Stimulated activated CD4-positive, alpha-beta T cell treated with anti-CD3 and anti-CD28 coated beads, Interleukin-15, amount 100 ng/mL, for 24 hours (primary cell): ENCODE measurements at places on chromosomes 6 and 20.

- DNase-seq: no peak
Measured at GRCh38 chr6:17297271-17298080, 16.3 kb downstream of the RBM24 start.

GRCh38 chr6:10175362-10175761, 239.5 kb downstream of the TFAP2A start:
- DNase-seq: no peak

GRCh38 chr6:128508588-128509296, 11.7 kb downstream of the PTPRK start:
- no peak for DNase-seq

GRCh38 chr6:158233214-158233795, 65.2 kb downstream of the GTF2H5 start:
- no peak for DNase-seq

GRCh38 chr6:42988486-42989020, 4.2 kb downstream of the PPP2R5D start:
- DNase-seq: no peak

DNA sequence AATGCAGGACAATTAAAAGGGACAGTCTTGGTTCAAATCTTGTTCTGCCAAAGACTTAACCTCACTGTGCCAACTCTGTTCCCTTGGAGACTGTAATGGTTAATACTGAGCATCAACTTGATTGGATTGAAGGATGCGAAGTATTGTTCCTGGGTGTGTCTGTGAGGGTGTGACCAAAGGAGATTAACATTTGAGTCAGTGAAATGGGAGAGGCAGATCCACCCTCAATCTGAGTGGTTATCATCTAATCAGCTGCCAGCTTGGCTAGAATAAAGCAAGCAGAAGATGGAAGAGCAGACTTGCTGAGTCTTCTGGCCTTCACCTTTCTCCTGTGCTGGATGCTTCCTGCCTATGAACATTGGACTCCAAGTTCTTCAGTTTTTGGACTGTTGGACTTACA, 474.4 kb downstream of the CD83 start:
- no peak for DNase-seq
